HFFc6 (cell line): ENCODE measurements at places on chromosomes 7 and 10. TPM values are rescaled to one million over a fixed set of nuclear protein-coding genes. Genes with fewer than 3 reads are reported as not detected.

DNA sequence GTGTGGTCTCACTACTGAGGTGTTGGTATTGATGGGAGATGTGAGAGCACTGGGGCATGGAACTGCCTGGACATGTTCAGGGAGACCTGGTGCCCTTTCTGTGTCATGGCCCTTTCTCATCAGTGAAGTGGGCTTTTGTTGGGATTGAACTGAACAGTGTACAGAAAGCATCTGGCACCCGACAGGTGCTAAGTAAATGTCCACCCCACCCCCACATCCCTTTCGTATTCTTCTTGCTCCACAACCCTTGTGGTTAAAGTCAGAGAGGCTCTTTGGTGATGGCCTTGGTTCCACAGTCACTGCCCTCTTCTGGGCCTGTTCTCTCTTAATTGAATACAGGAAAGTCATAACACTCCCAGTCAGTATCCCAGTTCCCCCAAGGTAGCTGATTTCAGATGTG is 5.4 kb downstream of the NOM1 start:
- no peak overlapping the region for H3K4me3 ChIP-seq
- DNase-seq, result no peak
- no peak overlapping the region for H3K27ac ChIP-seq
- H3K27me3 ChIP-seq, result peaks cover 3% of the 10 kb centered on the region; the same call in 1 of the 2 replicates
- peaks cover 33% of the 10 kb centered on the region for H3K36me3 ChIP-seq

- H3K4me1 ChIP-seq, result no peaks in the 10 kb centered on the region
- peaks cover 5% of the 10 kb centered on the region for H3K27me3 ChIP-seq
- H3K36me3 ChIP-seq, result no peaks in the 10 kb centered on the region
- DNase-seq, result no peak
- H3K27ac ChIP-seq, result no peak overlapping the region
- no peak overlapping the region for H3K4me3 ChIP-seq
Observed at GRCh38 chr7:150838965-150839650, 13.2 kb upstream of the AOC1 start.

Gene AOAH
- not detected in 3 replicates for total RNA-seq

Gene PTPRN2
- 0.05 to 0.33 TPM (median 0.25 TPM) in 3 replicates for total RNA-seq

Gene CCDC7
- 3.6 to 4.0 TPM (median 3.9 TPM) in 3 replicates for total RNA-seq
